ENCODE measurements at places on chromosomes 7 and 10.

GRCh38 chr7:119664601-119665000 is 608.4 kb upstream of the KCND2 start:
- DNase-seq, result no peak

DNA sequence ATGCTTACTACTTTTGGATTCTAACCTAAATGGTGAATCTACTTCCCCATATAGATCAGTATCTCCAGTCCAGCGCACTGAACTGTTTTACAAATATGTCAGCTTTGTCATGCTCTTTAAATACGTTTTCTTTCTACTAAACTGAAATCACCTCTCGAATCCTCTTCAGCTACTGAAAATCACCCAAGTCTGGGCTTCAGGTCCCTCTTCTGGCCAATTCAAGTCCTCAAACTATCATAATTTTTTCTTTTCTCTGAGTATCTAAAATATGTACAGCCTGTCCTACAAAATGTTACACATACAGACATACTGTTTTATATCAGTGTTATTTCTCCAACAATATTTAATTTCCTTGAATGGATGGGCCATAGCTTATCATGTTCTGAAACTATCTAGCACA is 84.2 kb downstream of the CACNA2D1 start:
- DNase-seq, result no peak

DNA sequence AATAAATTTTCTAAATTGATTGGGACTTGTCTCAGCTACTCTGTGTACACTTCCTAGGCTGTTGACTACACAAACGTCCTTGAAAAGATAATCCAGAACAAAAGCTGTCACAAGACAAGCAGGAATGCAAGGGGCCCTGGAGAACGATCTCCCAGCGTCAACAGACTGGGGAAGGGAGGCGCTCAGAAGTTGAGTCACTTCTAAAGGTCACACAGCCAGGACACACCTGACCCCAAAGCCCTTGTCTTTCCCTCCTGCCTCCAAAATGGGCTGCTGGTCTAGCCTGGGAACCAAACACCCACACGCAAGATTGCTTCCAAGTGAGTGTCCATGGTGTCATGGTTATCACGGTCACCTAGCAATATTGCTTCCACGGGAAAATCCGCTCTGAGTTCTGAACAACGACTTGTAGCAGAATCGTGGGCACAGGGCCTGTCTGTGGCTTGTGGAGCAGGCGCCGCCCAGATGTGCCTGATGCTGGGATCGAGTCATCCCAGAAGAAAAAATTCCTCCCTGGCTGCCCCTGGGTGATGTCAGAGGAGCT is 49.8 kb downstream of the SPOCK2 start:
- no peak for DNase-seq

DNA sequence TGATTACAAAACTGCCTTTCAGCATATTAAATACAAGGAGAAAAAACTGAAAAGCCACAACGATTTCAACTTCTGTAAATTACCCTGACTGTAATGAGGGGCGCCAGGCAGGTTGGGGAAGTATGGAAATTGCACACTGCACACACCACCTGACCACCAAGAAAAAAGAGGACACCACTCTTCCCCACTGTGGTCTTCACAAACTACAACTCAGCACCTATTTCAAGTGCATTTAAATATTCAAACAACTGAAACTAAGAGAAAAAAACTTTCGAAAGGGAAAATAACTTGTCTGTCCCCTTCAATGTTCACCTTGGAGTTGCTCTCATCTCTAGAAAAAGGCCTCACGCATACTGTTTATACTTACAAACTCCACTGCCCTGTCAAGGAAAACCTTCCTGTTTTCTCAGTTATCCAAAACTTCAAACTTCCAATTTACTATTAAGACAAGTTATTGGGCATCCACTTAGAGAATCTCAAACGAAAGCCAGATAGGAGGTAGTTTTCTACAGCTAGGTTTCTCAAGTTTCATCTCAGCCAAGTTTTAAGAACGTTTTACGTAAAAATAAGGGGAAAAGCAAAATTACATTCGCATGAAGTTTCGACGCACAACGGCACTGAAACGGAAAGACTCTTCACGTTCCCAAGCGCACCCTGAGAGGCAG is 1.4 kb downstream of the LARP4B start:
- DNase-seq, result peak; percentile 21

DNA sequence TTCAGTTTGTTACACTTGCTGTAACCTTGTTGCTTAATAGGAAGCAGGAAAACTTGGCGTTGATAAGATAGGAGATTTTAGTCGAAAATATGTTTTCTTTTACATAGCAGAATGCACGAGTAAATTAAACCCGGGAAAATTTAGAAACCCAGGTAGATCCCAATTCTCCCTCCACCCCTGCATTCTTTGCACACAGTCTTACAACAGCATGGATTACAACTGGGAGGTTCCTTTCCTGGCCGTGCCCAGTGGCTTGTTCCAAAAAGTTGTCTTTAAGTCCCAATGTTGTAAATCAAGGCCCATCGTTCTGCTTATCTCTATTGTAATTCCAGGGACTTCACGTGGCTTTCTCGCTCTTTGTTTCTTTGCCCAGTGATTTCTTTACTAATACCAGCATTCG is 1.1 kb upstream of the DPY19L1 start:
- DNase-seq, result no peak

GRCh38 chr10:33334805-33335550 is 511 bp upstream of the NRP1 start:
- peak; percentile 31 for DNase-seq

DNA sequence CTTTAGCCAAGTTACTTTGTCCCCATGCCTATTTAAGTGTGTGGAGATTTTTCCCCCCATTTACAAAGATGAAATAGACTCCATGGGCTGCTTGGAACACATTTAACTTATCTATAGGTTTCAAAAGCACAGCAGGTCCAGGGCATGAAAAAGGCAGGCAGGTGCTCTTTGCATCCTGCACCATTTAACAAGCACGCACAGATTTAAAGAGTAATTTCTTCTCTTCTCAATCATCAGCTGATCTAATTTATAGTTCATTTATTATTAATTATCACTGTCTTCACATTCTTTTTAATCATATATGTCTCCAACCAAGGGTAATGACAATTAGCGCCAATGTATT is 156.8 kb downstream of the CACNA2D1 start:
- no peak for DNase-seq

GRCh38 chr7:46253520-46253919 is 332.4 kb upstream of the IGFBP3 start:
- no peak for DNase-seq

GRCh38 chr10:114311023-114311422 is 72.0 kb downstream of the VWA2 start:
- DNase-seq, result no peak

GRCh38 chr10:8617792-8618191 is 563.3 kb downstream of the GATA3 start:
- no peak for DNase-seq

- no peak for DNase-seq
Measured at GRCh38 chr7:107865956-107866775, 24.8 kb upstream of the DLD start.

DNA sequence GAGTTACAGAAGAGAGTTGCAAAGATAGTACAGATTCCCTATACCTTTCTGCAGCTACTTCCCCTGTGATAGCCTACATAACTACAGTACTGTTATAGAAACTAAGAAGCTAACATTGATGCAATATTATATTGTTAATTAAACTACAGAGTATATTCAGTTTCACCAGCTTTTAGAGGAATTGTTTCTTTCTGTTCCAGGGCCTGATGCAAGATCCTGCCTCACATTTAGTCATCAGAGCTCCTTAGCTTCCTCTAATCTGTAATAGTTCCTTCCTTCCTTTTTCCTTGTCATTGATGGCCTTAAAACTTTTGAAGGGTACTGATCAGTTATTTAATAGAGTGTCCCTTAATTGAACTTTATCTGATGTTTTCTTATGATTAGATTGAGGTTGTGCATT is 56.8 kb downstream of the SDHAF3 start:
- DNase-seq, result no peak

DNA sequence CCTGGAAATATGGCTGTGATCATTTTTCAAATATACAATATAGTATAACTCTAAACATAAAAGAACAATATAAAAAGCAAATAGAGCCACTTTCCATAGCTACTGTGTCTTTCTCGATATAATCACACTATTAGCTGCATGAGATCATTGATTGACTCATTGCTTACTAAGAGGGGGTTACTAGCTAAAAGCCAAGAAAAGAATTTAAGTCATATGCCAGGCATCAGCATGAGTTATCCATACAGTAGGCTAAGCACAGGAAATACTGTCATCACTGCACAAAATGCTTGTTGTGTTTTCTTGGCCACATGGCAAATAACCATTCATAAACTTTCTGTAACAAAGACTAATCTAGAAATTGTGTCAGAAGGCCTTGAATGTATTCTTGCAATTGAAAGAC is 18.8 kb upstream of the ABCB5 start:
- no peak for DNase-seq

DNA sequence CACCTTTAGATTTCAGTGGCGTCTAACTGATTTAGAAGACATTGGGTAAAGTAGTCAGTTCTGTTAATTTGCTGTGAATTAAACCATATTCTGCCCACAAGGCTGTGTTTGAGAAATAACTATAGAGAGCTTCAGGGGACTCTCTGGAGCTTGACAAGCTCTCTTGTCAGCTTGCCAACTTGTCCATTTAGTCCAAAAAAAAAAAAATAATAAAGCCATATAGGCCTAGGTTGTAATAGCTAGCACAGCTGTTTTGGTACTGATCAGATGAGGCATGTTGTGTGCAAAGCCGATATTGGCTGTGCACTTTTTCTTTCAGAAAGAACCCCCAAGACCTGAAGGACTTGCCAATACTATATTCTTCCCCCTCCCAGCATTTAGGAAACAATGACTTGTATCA is 20.2 kb upstream of the ZNF282 start:
- DNase-seq, result no peak

GRCh38 chr10:18140149-18140956 is at the start of gene CACNB2:
CACNB2 (plus strand) TSS chr10:18140424.
- DNase-seq, result no peak

GRCh38 chr10:128316121-128316726 is 190.0 kb upstream of the MKI67 start:
- no peak for DNase-seq

- DNase-seq, result no peak
Measured at GRCh38 chr7:157460721-157461120, 123.9 kb downstream of the DNAJB6 start.

- peak; percentile 41 for DNase-seq
Measured at GRCh38 chr7:38398725-38399321, 125.4 kb upstream of the TARP start.

GRCh38 chr7:141497391-141497790 is 53.8 kb upstream of the AGK start:
- no peak for DNase-seq

DNA sequence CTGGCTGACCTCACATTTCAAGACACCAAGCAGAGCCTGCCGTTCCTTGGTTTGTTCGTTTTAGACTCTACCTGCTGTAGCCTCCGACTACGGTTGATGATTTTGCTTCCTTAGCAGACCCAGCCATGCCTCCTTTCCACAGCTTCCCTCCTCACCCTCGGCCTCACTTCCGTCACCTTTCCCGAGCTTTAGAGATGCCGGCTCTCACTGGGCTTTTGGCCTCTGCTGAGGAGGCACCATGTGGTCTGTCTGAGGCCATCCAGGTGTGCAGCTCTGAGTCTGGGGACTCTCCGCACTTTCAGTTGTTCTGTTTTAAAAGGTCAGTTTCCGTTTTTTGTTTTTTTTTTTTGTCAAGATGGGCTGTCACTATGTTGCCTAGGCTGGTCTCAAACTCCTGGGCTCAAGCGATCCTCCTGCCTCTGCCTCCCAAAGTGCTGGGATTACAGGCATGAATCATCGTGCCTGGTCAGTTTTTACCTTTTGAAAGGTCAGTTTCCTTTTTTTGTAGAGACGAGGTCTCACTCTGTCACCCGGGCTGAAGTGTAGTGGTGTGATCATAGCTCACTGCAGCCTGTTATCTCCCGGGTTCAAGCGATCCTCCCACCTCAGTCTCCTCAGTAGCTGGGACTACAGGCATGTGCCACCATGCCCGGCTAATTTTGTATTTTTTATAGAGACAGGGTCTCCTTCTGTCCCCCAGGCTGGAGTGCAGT is 11.7 kb downstream of the ORAI2 start:
- no peak for DNase-seq

DNA sequence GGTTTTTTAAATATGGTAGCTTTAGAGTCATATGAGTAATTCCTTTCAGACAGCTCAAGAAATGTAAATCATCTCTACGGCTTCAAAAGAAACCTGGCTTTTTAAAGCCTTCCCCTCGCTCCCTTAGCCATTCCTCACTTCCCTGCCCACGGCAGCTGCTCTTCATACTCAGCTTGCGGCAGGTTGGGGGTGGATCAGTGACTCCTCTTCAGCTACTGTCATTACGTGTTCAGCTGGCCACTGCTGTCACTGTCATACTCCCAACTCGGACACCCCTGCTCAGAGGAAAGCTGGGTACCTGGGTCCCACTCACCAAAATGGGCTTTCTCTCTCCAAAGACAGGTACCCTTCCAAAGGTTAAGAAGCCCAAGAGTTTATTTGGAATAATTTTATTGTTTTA is 6.6 kb downstream of the YWHAG start:
- DNase-seq, result no peak

GRCh38 chr10:88991161-88991898 is 732 bp downstream of the FAS start:
- peak; percentile 69 for DNase-seq

DNA sequence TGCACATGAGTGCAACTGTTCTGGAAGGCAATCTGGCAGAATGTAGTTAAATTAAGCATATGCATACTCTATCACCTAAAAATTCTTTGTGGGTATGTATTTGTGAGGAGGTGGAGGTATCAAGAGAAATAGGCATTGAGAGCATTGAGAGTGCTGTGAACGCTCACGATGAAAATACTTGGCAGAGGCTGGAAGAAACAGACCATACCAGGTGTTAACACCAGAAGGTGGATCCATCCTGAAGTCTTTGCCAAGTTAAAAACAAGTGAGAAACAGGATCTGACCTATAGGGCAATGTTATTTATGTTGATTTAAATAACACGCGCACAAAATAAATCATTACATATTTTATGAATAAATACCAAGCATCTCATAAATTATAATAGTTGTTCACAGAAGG is 311.6 kb downstream of the PCLO start:
- no peak for DNase-seq

- no peak for DNase-seq
Measured at GRCh38 chr10:50604049-50604640, 19.6 kb downstream of the SGMS1 start.

DNA sequence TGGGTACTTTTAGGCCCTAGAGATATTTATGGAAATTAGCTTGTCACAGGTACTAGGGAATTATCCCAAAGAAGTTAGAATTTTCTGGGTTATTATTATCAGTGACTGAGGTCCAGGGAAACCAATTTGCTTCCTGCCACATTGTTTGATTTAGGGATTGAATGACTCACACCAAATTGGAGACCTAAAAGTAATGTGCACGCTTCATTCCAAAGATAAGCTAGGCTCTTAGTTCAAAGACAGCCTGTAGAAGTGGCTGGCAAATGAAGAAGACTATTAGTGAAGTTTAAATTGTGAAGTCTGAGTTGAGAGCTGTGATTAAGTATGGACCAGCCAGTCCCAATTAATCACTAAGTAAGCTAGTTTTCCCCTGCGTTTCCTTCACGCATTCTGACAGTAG is 188.1 kb upstream of the MYO3A start:
- DNase-seq, result no peak

- DNase-seq, result no peak
Measured at GRCh38 chr10:30979956-30980355, 51.7 kb downstream of the ZNF438 start.
